Stimulated activated CD8-positive, alpha-beta memory T cell treated with anti-CD3 and anti-CD28 coated beads, Interleukin-2, amount 100 ng/mL, for 48 hours (primary cell): ENCODE measurements at places on chromosomes 3 and 15.

DNA sequence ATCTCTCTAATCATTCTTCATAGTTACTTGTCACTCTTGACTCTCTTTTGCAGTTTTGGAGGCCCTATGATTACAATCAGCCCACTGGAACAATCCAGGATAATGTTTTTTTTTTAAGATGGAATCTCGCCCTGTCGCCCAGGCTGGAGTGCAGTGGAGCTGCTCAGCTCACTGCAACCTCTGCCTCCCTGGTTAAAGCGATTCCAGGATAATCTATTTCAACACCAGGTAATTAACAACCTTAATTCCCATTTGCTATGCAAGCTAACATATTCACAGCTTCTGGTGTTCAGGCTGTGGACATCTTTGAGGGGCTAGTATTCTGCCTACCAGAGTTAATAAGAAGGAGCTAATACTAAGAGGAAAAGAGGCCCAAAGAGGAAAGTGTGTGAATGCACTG is 1.1 kb upstream of the BLOC1S6 start:
- no peak for DNase-seq

- DNase-seq = no peak
Observed at GRCh38 chr3:195556390-195556789, 13.3 kb upstream of the PPP1R2 start.

- DNase-seq = no peak
Observed at GRCh38 chr3:8938021-8938420, 25.3 kb downstream of the RAD18 start.

- no peak for DNase-seq
Observed at GRCh38 chr3:15390460-15390859, 36.9 kb downstream of the METTL6 start.

DNA sequence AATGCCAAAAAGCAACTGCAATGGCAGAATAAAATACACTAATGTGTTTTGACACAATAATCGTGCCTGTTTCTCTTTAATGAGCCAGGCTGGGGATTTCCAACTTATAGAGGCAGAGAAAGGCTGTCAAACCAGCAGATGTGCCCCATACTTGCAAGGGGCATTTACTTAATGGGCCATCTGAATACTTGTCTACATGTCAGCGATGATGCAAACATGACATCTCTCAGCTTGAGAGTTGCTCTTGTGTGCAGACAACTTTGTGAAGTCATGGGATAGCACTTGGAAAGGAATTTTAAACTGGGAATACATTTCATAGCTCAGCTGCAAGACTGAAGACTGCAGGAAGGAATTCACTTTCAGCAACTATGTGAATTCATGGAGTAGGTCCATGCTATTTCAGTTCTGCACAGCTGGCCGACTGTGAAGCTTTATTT is 127.4 kb upstream of the ADAMTS9 start:
- DNase-seq = no peak

- DNase-seq = no peak
Observed at GRCh38 chr15:80747317-80748053, 31.7 kb upstream of the CEMIP start.

GRCh38 chr3:143427631-143428030 is 308.1 kb downstream of the CHST2 start:
- DNase-seq = no peak

DNA sequence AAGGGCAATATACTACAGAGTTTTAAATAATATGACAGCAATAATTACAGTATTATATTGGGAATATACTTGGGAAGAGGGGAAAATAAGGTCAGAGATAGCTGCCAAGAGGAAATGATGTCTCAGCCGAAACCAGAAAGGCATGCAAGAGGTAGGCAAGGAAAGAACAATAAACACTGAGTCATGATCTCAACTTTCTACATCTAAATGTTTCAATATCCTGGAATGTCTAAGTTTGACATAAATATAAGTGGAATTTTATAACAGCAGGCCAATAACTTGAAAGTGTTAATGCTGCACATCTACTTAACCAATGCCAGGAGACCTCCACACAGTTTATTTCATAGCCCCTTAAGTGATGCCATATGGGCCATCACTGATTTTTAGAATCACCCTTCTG is 99.8 kb upstream of the CPNE4 start:
- DNase-seq = no peak

DNA sequence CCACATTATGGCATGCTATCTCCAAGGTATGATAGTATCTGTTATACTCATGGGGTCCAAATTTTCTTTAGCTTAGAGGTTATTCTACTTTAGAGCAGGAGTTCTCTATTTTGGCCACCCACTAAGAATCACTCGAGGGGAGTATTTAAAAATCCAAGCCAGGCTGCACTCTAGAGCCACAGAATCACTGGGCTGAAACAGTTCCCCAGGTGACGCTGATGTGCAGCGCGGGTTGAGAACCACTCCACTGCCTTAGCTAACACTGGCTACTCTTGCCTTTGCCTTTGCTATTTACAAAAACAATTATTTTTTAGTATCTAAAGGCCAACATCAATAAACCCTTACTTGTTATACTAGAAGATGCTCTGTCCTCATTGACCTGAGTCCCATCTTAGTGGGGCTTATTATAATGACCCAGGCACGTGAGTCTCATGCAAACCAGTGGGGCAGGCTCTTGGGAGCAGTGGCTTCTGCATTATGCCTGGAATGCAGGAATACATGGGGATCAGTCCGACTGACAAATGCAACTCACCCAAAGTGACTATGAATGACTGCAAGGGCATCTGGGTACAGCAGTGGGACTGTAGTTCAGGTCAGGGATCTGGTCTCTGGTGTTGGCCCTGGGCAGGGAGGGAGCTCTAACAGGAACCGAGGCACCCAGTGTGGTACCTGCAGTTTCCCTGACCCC is 21.7 kb upstream of the CGNL1 start:
- no peak for DNase-seq

GRCh38 chr15:61083788-61084134 is 145.3 kb downstream of the RORA start:
- DNase-seq = no peak

GRCh38 chr3:120424506-120424905 is 26.3 kb downstream of the FSTL1 start:
- no peak for DNase-seq

DNA sequence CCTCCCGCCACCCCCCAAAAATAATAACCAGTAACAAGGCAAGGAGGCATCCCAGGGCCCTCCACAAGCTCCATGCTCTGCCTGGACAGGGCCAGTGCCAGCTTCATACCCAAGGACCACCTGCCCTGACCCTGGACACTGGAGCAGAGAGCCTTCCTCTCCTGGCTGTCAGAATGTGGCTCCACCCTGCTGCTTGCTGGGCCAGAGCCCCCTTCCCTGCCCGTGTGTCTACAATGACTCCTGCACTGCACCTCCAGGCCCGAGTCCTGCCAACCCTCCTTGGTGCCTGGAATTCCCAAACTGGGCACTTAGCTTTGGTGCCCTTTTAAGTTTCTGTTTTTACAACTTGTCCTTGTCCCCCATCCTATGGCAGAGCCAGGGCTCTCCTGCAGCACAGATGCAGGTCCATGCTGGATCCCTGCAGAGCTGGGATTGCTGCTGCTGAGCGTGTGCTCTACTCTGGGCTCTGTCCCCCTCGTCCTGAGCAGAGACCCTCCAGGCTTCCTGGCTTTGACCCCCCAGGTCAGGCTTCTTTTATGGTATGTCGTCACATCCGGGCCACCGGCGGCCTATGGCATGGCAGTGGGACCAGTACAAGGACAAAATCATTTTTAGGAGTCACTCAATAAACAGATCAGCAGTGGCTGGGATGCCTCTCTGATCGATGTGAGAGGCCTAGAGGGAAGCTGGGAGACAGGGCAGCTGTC is 11.4 kb upstream of the SNRPA1 start:
- no peak for DNase-seq

DNA sequence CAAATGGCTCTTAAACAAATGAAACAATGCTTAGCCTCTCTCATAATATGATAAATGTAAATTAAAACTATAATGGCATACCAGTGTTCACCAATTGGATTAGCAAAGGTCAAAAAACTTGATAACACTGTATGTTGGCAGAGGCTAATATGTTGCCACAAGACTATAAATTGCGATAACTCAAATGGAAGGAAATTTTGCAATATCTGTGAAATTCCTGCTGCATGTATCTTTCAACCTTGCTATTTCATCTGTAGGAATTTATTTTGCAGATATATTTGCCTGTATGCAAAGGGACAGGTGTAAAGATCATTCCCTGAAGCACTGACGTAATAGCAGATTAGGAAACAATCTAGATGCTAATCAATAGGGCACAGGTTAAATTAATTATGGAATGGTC is 191.4 kb upstream of the EIF1B start:
- no peak for DNase-seq

DNA sequence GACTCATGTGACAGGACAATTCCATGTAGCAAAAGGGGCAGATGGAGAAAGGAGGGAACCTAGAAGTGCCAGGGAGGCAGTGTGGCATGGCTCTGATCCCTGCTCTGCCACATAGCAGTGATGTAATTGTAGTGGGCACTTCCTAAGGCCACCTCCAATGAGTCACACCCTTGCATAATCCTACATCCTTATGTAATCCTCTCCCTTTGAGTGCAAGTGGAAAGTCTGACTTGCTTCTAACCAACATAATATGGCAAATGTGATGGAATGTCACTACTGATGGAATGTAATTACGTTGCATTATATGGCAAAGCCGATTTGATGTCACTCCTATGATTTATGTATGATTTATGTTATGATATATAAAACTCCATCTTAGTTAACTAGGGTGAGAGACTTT is 72.9 kb upstream of the ATP2C1 start:
- DNase-seq = no peak

DNA sequence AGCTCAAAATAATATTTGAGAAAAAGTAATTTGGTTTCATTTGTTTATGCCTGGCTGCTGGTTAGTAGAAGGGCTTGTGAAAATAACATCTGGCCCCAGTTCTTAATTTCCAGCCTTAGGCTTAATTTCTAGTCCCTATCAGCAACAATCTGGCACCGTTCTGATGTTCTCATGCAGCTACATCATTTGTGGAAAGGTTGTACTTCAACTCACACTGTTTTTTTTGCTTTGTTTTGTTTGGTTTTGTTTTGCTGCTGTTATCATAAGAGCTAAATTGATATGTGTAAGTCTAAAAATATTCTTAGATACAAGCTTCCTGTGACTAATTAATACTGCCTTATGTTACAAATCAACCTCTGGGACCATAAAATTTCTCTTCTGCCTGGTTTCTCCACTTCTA is 8.9 kb downstream of the CPA3 start:
- no peak for DNase-seq

DNA sequence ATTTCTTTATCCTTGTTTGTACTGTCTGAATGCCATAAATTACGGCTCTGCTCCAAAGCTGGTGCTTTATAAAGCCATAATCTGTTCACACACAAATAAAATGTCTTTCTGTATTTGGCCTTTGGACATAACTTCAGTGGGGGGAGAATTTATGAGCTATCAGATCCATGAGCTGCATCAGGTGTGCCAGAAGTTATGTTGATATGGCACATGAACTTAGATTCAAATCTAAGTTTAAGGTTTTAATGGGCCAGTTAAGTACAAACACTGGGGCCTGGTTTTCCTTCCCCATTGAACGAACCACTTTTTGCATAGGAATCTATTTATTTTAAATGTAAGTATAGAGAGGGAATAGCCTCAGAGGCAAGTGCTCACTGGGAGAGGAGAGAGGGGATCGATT is 239.9 kb downstream of the NFKBIZ start:
- no peak for DNase-seq

- DNase-seq = no peak
Observed at GRCh38 chr15:65100442-65100841, 14.6 kb downstream of the UBAP1L start.

- no peak for DNase-seq
Observed at GRCh38 chr3:88312256-88312655, 162.5 kb downstream of the C3orf38 start.

DNA sequence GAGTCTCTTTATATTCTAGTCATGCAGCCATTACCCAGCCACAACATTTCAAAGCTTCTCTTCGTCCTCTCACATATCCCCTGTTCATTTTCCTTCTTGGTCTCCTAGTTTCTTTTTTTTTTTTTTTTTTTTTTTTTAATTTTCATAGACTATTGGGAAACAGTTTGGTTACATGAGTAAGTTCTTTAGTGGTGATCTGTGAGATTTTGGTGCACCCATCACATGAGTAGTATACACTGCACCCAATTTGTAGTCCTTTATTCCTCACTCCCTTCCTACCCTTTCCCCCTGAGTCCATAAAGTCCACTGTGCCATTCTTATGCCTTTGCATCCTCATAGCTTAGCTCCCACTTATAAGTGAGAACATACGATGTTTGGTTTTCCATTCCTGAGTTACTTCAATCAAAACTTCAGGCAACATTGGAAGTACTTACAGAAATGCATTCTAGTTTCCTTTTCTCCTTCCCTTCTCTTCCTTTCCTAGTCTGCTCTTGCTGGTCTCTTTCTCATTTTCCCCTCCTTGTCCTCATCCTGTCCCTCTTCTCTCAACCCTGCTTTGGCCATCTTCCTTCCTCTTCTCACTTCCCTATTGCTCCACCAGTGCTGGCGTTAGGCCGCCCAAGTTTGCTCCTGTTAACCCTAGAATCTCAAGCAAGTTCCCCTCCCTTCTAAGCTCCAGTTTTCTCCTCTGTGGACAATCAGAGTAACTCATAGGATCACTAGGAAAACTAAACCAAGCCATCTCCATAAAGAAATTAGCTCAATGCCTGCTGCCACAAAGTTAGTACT is 4.8 kb downstream of the ATP8B4 start:
- DNase-seq = no peak

DNA sequence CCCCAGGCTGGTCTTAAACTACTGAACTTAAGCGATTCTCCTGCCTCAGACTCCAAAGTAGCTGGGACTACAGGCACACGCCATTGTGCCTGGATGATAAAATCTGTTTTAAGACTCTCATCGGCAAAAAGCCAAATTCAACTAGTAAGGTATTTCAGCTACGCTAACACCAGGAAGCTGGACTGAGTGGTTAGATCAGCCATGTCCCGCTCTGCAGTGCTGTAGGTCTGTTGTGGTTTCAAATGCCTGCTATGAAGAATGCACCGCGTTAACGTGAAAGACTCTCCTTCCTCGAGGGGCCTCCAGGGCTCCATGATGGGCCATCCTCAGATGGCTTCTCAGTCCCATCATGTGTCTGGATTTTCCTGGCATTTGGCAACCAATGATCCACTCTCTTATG is 70.2 kb downstream of the PCOLCE2 start:
- DNase-seq = no peak

GRCh38 chr3:71532639-71533395 is 50.7 kb downstream of the FOXP1 start:
- no peak for DNase-seq

- no peak for DNase-seq
Observed at GRCh38 chr15:67946701-67947100, 106.9 kb upstream of the RNU6-1 start.

- DNase-seq = no peak
Observed at GRCh38 chr3:17469520-17469919, 272.9 kb downstream of the TBC1D5 start.
